ENCODE measurements at places on chromosomes 12 and 14.
A peak's percentile ranks its signal among the peaks of the same experiment; 100 is the strongest.

- DNase-seq = no peak
Measured at GRCh38 chr14:72892879-72893635, 844 bp downstream of the DPF3 start.

DNA sequence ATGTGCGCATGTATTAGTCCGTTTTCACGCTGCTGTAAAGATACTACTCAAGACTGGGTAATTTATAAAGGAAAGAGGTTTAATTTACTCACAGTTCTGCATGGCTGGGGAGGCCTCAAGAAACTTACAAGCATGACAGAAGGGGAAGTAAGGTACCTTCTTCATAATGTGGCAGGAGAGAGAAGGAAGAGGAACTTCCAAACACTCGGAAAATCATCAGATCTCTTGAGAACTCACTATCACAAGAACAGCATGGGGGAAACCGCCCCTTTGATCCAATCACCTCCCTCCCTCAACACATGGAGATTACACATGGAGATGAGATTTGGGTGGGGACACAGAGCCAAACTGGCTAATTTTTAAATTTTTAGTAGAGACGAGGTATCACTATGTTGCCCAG, 41.8 kb upstream of the SNX6 start:
- DNase-seq = no peak

DNA sequence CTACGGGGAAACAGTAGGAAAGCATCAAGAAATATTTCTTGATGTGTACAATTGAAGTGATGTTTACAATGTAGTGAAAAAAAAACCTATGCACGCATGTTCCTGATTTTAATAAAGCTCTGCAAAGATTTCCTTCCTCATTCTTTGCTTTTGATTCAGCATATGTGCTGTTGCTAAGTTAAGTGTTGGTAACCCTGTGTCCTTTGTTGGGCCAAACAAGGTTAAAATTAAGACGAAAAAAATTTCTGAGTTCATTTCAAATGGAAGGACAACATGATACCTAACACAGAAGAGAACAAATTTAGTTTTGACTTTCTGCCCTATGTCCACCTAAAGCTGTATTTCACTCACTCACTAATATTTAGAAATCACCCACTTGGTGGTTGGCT, 62.8 kb downstream of the PPP2R5C start:
- DNase-seq = no peak

- DNase-seq = no peak
Measured at GRCh38 chr14:93686268-93686667, 102.0 kb downstream of the PRIMA1 start.

DNA sequence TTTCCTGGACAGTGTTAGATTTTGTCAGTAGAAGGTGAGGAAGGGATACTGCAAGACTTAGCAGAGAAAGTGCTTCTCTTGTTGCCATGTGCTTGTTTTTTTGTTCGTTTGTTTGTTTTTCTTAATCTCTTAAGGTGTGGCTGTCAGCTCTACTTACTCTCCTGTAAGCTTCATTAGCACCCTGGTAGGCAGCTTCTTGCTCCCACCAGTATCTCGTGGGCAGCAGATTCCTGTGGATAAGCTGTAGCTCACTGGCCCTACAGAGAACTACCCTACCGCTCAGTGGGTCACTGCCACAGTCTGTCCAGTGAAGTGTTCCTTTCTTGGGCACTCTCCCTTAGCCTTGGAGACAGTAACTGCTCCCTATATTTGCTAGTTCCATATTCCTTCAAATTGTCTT, 30.1 kb downstream of the VRK1 start:
- DNase-seq = peak; percentile 20

DNA sequence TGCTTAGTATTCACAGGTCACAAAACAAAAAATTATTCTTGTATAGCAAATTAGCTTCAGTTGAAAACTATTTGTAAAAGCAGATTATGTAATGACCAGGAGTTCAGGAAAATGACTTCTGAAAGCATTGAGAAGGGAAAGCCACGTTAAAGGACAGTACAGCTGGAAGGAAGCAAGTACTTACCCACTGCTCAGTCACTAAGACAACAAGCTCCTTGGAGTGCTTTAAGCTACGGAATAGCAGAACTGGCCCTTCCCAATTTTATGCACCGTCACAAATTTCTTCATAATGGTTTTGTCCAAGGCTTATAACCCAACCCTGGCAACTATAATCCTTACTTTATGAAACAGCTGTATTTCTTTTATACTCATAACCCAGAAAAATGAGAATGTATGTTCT, 13.0 kb upstream of the SNAPC1 start:
- DNase-seq = no peak

DNA sequence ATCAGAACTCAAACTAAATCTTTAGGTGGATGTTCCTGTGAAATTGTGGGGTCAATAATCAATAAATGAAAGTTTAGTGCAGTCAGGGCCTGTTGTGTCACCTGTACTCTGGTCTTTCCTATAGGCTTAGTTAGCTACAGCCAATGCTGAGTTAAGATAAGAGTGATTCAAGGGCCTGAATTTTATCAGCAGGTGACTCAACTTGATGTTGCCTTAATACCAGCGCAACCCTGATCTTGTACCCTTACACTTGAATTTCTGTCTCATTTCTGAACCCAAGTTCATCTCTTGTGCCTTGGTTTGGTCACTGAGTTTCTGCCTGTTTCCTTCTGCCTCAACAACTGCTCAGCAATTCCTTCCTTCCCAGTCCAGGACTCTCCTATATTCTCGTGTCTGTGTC, 157.0 kb upstream of the E2F7 start:
- DNase-seq = no peak

DNA sequence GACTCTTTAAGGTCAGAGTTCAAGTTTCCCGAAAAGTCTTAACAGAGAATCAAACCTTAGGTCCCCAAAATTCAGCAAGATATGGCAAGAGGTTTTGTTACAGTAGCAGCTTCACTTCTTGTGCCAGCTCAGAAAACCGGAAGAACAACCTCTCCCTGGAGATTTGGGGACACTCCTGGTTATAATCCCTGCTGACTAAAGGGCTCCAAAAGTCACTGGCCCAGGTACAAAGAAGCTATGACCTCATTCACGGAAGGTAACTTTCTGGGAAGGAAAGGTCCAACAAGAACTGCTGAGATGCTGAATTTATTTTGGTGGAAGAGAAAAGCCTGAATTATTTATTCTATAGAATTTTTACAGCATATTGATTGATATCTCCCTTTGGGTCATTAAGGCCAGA, 55.6 kb upstream of the DIO2 start:
- DNase-seq = no peak

GRCh38 chr12:122064780-122065588, 13.6 kb upstream of the MLXIP start:
- DNase-seq = peak; percentile 81

GRCh38 chr12:129961856-129962255, 58.0 kb upstream of the TMEM132D start:
- DNase-seq = no peak

GRCh38 chr12:92290350-92290695, 144.7 kb upstream of the BTG1 start:
- DNase-seq = no peak

DNA sequence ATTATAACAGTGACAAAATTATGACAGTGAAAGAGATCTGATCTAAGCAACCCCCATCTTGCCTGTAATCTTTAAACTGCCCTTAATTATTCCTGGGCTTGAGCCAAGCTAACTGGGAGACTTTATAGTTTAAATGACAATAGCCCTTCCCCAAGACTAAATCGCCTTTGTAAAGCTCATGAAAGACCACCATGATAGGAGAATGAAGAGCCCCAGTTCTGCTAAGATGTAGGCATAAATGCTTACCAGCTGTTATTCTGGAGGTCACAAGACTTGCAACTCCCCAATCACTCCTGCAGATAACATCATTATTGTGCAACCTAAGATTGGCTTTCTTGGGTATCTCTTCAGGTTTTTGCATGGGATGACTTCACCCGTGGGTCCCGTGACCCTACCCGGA, 599.7 kb downstream of the KCNH5 start:
- DNase-seq = no peak

DNA sequence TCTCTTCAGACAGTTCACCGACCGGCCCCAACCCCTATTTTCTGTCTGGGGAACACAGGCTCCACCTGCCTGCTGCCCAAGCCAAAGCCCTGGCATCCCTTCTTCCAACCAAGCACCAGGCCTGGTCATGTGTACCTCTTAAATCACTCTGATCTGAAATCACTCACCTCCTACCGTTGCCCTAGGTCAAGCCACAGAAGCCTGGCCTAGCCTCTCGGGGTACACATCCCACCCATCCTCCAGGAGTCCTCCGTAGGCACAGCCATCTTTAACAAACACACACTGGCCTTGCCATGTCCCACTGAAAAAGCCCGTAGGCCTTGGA, 81.8 kb downstream of the IRF2BPL start:
- DNase-seq = no peak

- no peak for DNase-seq
Measured at GRCh38 chr12:103875666-103876065, 34.6 kb upstream of the NT5DC3 start.

- DNase-seq = peak; percentile 86
Measured at GRCh38 chr12:91774434-91774921, 371.2 kb downstream of the BTG1 start.

DNA sequence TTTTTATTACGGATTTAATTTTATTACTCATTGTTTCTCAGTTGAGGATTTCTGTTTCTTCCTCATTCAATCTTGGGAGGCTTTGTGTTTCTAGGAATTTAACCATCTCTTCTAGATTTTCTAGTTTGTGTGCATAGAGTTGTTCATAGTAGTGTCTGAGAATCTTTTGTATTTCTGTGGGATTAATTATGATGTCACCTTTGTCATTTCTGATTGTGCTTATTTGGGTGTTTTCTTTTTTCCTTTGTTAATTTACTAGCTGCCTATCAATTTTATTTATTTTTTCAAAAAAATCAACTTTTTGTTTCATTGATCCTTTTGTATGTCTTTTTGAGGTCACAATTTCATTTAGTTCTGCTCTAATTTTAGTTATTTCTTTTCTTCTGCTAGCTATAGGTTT, 75.9 kb downstream of the IFNG-AS1 start:
- DNase-seq = no peak

DNA sequence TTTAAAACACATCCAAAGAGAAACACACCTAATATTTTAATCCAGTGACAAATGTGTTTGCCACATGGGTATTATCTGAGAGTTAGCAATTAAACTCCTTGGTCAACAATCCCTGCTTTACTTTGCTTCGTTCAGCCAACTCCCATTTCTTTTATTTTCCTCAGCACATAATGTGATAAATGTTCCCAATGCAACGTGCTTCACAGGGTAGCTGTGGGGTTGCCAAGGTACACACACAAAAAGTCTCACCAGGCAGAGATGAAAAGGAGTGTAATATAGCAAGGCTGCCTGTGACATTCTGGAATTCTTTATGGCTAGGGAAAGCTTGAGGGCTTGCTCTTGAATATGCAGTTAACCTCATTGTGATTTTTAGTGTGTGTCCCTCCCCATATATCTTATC, 208.0 kb upstream of the DIO2 start:
- DNase-seq = peak; percentile 65

DNA sequence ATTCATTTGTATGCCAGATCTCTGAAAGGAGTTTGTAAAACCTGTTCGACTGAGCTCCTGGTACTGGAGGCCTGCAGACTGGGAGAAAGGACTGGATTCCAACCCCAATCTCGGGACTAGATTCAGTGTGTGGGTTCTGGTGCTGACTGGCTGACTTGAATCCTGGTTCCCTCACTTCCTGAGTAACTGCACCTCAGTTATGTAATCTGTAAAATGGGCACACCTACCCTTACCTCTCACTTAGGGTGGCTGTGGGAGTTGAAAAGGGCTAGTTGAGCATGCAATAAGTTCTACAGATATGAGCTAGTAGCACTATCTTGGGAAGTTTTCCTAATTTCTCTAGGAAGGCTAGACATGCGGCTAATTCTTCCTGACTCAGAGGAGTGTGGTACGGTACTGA, 621.3 kb upstream of the TBX3 start:
- DNase-seq = no peak

GRCh38 chr12:75103822-75104221, 105.8 kb downstream of the KCNC2 start:
- no peak for DNase-seq

DNA sequence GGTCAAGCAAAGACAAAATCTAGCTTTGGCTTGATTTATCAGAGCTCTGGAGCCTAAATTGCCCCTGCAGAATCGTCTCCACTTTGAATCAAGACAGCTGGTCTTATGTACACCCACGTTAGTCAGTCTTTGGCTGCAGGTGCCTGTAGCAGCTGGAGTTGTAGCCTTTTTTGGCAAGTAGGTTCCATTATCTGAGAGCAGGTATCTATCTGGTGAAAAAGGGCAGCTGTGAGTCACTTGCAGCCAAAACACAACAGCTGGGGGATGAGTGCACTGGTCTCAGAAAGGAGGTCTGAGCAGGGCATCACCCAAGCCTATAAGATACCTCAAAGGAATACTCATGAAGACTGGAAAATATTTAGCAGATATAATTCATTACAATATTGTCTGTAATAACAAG, 43.6 kb upstream of the KCNH5 start:
- no peak for DNase-seq

DNA sequence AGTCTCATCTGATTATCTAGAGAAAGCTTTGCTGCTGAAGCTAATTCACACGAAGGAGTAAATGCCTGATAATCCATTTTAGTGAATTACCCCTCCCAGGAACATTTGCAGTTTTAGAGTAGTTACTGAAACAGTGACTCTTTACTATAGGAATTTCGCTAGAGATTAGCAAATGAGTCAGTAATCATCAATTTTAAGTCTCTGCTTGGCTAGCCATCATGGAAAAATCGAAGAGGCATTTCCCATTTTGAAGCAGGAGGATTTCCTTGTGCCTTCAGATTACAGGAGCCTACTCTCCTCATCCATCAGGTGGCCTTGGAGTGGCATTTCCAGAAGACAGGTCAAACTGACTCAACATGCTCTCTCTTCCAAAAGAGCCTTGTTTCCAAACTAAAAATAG, 154.5 kb downstream of the EGLN3 start:
- peak; percentile 11 for DNase-seq

DNA sequence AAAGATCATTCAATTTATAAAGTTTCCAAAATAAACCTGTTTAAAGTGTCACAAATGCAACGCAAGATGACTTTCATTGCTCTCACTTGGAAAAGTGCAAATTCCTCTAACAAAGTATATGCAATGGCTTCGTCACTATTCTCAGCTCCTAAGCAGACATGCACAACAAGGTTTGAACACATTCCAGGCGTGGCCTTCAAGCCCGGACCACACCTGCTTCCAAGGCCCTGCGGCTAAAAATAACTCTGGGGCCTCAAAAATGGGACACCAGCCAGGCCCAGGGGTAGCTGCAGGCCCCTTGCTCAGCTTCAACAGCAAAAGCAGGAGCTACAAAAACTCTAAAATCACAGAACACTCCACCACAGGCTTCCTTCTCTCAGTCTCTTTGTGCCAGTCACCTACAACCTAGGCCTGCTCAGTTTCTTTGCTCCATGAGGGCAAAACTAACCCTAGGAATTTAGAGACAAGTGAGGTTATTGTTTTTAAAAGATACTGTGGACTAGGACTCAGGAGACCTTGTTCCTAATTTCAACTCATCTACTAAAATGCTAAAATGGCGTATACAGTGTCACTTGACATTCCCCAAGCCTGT, 29.3 kb downstream of the DUSP16 start:
- DNase-seq = peak; percentile 71

DNA sequence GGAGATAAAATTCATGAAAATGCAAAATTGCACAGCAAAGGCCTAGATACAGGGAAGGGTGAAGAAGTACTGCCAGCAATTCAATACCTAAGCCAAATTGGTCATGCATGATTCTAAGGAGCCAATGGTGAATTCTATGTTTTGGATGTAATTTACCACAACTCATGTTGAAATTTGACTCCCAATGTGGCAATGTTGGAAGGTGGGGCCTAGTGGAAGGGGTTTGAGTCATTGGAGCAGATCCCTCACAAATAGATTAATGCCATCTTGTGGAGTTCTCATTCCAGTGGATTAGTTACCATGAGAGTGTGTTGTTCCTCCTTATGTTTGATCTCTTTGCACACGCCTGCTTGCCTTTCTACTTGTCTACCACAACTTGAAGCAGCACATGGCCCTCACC, 194.0 kb upstream of the ALG10 start:
- no peak for DNase-seq

Data from fibroblast of lung (primary cell).